ENCODE measurements at places on chromosomes 2 and 18.

DNA sequence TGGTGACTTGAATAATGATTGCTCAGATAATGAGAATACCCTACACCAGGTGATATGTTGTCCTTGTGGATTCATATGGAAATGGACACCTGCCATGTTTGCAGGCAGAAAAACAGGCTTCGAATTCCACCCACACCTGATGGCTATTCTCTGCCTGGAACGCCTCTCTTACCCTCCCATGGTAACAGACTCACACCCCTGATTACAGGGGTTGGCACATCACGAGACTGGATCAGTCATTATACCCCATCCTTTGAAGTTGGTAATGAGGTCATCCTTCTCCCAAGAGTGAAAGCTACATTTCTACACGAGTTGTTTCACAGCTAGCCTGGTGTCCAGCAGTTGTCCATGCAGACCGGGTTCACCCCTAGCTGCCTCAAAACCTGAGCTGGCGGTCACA lies 71.4 kb upstream of the MBOAT2 start:
- DNase-seq, result no peak

DNA sequence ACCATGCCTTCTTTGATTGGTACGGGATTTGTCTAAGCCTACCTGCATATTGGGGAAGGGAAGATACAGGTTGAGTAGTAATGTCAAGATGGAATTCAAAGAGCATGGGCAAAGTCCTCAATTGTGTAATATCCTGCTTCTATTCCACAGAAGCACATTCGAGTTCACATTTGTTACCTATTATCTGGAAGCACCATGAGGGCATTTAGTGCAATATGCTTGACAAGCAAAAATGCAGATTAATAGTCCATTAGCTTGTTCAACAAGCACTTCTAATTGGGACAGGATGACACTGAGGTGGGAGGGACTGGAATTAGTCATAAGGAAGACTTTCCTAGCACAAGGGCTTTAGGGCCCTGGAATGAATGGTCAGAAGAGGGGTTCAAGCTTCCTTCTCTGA lies 40.5 kb downstream of the MYO5B start:
- DNase-seq, result no peak

DNA sequence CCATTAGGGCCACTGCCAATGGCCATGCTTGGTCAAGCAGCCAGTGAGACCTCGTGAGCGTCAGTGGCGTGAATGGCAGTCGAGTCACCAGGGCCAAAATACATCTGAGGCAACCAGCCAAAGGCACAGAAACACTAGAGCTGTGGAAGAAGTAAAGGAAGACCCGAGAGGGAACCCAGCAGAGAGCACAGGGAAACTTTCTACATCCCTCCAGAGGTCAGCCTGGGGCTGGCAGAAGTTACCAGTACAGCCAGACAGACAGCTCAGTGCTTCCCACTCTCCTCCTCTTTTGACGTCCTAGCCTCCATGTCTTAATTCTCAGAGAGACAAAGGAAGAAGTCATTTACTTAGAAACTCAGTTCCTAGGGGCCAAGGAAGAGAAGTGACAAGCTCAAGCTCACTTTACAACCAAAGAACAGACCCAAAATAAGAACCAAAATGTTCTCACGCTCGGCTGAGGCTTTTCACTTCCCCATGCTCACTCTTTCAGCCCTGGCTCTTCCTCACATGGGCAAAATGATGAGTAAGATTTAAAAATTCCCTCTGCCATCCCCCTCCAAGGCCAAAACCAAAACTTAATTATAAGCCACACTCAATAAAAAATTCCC lies 8.7 kb downstream of the CYRIA start:
- DNase-seq, result no peak

GRCh38 chr2:9821805-9822445 lies 21.3 kb upstream of the TAF1B start:
- no peak for DNase-seq

- no peak for DNase-seq
These were observed 13.2 kb downstream of the CYP26B1 start for GRCh38 chr2:72134408-72134996.

DNA sequence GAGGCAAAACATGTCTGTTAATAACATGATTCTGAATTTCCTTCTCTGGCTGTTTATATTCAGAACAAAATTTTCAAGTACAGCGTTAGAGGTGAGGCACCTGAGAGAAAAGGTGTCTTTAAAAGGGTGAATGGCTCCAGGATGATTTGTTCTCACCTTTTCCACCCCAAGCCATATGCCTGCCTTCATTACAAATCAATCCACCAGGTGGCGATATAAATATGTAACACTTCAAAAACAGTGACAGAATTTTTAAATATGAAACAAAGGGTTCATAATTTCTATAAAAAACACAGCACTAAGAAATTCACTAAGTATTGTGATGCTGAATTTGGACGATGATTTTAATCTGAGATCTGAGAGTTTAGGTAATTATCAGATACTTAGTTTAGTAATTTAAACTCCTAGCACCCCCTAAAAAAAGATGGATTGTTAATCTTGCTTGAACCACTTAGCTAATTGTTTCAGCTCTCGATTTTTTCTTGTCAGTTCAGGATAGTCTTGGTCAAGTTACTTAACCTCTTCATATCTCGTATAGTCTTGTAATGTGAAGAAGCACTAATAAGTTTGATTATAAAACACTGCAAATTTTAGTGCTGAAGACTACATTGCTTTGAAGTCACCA lies 528.8 kb downstream of the CPS1 start:
- no peak for DNase-seq

DNA sequence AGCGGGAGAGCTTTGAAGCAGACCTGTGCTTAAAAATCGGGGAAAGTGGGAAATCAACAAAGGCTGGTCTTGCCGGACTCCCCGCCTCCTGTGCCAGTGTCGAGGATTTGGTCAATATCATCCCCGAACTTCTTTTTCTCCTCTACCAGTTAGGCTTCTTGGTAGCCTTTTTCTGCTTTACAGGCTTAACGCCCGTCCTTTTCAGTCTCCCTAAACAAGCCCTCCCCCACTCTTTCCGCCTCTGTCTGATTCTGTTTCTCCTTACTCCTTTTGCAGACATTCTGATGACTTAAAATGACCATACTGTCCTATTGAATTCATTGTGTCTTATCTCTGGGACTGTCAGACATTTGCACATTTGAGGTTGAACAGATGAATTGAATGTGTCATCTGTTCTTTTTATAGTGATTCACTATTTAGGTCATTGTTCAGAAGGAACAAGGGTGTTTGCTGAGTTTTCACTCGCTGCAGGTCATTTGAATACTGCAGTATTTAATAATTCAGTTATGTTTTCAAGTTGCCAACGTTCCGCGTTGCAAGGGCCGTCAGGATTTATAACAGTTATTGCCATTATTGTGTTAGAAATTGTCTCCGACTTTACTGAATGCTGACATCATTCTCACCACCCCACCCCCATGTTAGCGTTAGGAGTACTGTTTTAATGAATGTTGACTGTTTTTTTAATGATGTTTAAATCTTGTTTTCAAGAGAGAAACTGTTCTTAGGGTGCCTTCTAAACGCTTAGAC lies 1.1 kb downstream of the ITGAV start:
- no peak for DNase-seq

GRCh38 chr2:60577682-60578283 lies 24.3 kb upstream of the BCL11A start:
- DNase-seq, result no peak

- no peak for DNase-seq
These were observed 7.6 kb upstream of the NFE2L2 start for GRCh38 chr2:177271981-177272666.

GRCh38 chr2:184444217-184444616 lies 154.1 kb upstream of the ZNF804A start:
- no peak for DNase-seq

- no peak for DNase-seq
These were observed 45.2 kb downstream of the CYP1B1 start for GRCh38 chr2:38030635-38031355.

DNA sequence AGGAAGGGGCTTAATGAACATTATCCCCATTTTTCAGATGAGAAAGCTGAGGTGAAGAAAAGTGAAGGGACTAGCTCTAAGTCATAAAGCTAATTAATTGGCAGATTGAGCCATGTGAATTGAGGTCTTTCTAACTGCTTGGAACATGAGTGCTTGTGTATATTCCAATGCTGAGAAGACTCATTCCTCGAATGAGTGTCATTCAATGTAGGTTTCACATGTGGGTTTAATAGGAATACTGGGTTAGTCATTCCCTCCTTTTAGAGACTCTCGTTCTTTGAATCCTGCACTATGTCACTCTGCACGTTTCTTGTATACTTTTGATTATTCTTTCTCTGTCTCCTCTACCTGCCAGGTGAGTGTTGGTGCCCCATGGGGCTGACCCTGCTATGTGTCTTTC lies 218.2 kb downstream of the HRH4 start:
- no peak for DNase-seq

GRCh38 chr2:84891355-84892010 lies 10.6 kb upstream of the TRABD2A start:
- no peak for DNase-seq

DNA sequence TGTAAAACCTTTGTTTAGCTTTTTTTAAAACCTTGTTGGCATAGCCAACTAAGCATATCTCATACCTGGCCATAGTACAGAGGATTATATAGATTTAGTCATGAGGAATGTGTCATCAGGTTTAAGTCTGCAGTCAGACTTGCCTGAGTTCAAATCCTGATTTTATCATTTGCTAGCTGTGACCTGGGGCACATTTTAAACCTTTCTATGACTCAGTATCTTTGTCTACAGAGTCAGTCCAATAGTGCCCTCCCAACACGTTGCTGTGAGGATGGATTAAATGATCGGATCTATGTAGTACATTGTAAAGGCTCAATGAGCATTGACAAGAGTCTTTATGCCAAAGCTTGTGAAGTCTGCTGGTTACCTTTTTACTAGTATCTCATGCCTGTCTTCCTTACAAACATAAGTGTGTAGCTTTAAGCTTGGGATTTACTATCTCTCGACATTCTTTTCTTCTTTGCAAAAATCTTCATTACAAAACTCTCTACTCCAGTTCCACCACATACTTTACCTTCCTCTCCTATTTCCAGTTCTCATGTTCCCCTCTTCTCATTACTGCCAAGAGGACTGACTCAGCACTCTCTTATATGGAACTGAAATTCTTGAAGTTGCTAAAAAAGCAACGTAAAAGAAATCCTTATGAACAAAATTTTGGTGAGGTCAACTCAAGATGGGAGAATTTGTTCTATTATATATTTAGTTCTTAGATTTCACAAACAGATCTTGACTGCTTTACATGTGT lies 68.1 kb upstream of the RBMS1 start:
- peak; percentile 46 for DNase-seq

DNA sequence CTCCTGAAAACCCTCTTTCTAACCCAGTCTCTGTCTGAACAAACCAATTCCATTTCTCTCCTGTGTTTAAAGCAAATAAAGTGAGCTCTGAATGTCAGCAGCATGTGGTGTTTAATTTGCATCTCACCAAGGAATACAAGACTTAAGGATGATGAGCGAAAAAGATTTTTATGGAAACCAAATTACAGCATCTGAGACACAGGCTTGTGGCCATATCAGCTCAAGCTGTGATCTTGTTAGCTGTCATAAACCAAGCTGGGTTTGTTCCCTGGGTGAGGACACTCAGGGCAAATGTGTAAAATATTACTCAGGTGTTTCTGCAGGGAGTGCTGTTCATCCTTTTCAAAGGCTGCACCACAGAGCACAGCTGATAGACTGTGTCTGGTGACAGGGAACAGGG lies 129.3 kb upstream of the REV1 start:
- no peak for DNase-seq

DNA sequence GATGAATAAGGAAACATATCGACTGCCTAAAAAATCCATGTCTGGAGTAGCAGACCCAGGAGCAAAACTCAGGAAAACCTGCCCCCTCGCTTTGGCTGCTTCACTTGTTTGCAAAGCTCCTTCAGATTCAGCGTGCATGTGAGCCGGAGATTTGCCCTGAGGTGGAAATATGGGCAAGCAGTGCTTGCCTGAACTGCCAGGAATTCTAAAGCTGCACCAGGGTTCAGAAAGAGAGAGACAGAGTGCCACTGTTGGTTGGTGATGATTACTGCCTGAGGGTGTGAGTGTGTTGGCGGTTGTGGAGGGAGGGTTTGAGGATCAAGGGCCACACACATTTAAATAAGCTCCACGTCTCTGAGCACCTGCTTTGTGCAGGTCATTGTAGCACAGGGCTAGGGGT lies 139.6 kb upstream of the RGPD4 start:
- DNase-seq, result no peak

GRCh38 chr18:3867864-3868311 lies 417.9 kb downstream of the TGIF1 start:
- no peak for DNase-seq

GRCh38 chr2:37730037-37730818 lies 58.8 kb upstream of the CDC42EP3 start:
- no peak for DNase-seq

DNA sequence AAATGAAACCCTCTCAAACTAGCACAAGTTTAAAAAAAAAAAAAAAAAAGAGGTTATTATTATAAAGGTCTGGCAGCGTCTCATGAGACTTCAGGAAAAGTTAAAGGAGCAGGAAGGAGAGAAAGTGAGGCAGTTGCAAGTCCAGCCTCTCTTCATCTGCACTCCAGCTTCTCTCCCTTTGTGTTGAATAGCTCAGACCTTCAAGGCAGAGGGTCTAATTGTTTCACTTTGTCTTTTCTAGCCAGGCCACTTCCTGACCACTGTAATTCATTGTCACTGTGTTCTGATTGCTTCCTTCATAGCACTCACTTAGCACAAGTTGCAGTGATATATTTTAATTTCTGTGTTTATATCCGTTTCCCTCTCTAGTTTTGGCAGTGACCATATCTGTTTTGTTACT lies 99.9 kb downstream of the SPATS2L start:
- no peak for DNase-seq

DNA sequence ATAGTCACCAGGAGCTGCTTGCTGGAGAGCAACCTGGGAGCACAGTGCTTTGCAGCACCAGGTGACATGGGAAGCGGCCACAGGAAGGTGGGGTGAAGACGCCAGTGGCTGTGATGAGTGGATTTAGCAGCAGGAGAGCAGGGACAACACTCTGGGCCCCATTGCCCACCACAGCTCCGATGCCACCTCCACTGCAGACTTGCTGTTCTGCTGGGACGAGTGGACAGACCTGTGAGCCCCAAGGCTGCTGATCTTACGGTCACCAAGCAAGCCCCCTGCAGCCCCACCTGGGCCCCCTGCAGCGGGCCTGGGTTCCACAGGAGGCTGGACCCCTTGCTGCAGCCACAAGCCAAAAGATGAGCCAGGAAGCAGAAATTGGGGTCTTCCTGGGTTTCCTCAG lies 73.7 kb downstream of the CTIF start:
- no peak for DNase-seq

- no peak for DNase-seq
These were observed 173.3 kb upstream of the GLI2 start for GRCh38 chr2:120562218-120563005.

GRCh38 chr2:240997856-240998705 lies at the start of gene SNED1:
Gene SNED1 (plus strand): TSS chr2:240998618. CDS start chr2:240998838, 220 bp downstream.
- no peak for DNase-seq

DNA sequence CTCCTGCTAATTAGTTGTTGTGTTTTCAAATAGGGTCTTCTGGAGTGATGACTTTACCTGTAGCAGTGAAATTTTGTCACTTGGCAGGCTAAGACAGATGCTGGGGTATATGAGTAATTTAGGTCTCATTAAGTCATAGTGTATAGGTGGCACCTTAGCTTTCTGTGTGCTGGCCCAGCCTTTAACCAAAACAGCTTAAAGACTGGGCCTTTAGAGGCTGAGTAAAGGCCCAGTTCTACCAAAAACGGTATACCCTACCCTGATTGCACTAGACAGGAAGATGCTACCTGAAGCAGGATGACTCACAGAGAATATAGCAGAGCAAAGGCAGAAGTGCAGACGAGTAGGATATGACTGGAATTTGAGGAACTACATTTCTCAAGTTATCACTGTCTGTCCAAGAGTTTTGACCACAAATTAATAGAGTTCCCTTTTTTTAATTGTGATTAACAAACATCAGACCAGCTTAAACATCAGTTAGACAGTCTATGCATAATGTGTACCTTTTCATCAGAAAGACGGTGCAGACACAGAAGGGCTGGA lies 337.9 kb upstream of the SALL3 start:
- no peak for DNase-seq

Measured in AG04449 (cell line).